Stimulated activated CD4-positive, alpha-beta T cell treated with anti-CD3 and anti-CD28 coated beads, Interleukin-1b, Interleukin-23, amount 100 ng/mL, for 24 hours (primary cell): ENCODE measurements at places on chromosomes 5 and 9.

GRCh38 chr5:56585999-56586691 lies 229.2 kb upstream of the MAP3K1 start:
- no peak for DNase-seq

GRCh38 chr5:86617309-86617755 lies 409 bp upstream of the COX7C start:
- no peak for DNase-seq

GRCh38 chr9:135083831-135084230 lies 3.6 kb upstream of the OLFM1 start:
- no peak for DNase-seq

GRCh38 chr9:134978272-134978671 lies 60.6 kb upstream of the FCN1 start:
- no peak for DNase-seq

DNA sequence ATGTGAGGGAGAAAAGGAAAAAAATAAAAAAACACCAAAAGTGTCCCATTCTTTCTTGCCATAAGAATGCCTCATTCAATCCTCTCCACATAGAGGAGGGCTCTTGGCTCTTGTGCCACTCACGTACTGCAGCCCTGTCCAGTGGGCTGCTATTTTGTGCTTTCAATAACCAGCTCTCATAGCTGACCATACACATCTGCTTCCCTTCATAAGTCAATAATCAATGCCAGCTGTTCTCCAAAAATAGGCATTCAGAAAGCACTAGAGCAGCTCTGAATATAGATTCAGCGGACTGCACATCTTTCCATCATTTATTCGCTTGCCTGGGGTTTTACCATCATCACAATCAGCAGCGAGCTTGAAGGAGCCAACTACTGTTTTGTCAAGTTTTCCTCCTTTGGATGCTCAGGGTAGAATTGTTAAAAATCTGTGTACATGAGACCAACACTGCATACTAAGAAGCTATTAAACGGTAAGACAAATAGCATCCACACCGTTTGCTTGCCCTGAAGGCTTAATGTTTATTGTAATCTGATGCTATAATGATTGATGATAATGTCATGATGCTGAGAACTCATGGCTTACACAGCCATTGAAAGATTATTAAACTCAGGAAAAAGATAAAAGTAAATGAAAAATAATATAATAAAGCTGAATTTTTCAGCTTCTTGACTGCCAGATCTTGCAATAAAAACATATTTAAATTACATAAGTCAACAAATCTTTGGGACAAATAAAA lies 80.0 kb downstream of the OXCT1 start:
- DNase-seq = no peak

GRCh38 chr9:99403371-99403770 lies 181.3 kb downstream of the SEC61B start:
- no peak for DNase-seq

GRCh38 chr5:128441165-128441564 lies 96.9 kb downstream of the FBN2 start:
- no peak for DNase-seq

GRCh38 chr5:149141957-149142851 lies 911 bp downstream of the ABLIM3 start:
- no peak for DNase-seq

DNA sequence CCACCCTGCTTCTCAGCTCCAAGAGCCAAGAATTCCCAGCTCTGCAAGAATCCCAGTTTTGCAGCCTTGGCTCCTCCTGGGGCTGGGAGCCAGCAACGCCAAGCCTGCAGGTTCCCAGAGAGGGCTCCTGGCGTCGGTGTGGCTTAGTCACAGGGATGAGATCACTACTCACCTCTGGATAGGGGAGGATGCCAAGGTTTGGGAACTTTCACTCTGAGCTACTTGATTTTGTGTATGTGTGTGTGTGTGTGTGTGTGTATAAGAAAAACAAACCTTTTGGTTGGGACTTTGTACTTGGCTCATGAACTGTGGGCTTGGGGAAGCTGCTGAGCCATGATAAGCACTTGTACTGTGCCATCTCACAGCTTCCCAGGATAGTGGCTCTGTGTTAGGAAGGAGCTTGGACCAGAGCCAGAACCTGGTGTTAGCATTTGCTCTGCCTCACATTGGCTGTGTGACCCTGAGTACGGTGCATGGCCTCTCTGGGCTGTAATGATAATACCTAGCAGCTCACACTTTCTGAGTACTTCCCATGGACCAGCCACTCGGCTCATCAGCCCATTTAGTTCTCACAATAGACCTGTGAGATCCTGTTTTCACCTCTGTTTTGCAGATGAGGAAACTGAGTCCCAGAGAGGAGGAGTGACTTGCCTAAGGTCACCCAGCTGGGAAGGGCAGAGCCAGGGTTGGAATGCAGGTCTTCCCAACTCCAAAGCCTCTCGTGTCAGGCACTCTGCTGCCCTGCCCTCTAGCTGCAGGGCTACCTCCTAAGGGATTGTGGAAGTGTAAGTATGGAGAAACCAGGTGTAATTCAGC lies 41.4 kb upstream of the DAB2IP start:
- no peak for DNase-seq

- no peak for DNase-seq
These were observed 13.7 kb upstream of the CAMSAP1 start for GRCh38 chr9:135920973-135921585.

GRCh38 chr9:1051584-1052275 lies 1.6 kb downstream of the DMRT2 start:
- DNase-seq = no peak
